ENCODE measurements at places on chromosomes 3 and 15. TPM values are rescaled to one million over a fixed set of nuclear protein-coding genes. Genes with fewer than 3 reads are reported as not detected.

DNA sequence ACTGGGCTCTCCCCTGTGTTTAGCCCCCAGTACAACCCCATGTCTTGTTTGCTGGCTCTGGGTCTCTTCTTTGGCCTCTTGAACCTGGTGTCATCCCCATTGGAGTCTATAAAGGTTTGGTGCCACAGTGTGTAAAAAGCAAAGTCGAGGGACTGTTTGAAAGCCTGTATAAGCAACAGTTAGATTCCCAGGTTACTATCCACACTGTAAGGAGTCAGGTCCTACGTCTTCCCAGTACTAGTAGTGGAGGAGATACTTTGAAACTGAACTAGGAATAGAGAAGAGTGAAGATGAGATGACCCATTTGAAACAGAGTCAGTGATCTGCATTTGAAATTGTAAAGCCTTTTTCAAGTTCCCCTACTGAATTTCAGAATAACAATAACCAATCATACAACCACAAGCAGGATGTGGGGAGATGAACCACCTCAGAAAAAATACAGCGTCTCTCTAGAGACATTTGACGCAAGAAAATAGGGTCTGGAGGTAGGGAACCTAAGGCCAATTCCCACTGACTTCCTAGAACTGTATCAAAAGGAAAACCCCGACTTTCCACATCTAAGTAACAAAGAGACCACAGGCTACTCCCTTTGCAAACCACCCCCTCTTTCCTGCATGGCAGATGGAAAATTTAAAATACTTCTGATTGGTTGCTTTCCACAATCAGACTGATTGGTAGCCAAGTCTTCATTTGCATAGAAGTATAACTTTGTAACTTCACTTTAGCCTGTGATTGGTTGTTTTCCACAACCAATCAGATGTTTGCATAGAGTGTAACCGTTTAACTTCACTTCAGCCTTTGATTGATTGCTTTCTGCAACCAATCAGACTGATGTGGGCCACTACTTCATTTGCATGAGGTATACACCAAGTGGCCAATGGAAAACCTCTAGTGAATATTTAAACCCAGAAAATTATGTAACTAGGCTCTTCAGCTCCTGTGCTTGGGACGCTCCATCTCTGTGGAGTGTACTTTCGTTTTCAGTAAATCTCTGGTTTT lies 49.9 kb upstream of the NEDD4 start:
- DNase-seq, result peak; percentile 46

DNA sequence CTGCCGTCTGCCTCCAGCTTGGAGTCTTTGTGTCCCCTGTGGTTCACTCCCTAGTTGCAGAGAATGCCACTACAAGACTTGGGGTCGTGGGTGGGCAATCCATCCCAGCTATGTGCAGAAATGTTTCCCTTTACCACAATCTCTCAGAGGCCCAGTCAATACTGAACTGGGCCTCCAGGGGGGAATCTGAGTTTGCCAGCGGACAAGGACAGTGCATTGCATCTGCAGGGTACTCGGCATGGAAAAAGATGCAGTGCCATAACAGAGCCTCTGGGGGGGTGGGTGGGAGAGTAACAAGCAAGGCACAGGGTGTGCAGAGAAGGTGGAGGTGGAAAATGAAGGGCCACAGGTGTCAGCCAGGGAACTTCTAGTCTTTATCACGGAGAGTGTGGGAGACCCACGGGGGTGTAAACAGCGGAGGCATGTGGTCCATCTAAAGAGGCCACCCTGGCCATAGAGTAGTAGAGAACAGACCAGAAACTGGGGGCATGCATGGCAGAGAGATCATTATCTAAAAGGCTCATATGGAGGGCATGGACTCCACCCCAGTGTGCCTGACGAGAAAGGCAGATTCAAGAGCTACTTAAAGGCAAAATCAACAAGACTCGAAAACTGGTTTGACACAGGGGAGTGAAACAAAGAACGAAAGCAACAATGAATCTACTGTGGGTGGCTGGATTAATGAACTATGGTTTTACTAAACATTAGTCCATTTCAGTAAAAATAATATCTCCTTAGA lies 182.4 kb downstream of the ANXA2 start:
- DNase-seq, result no peak

The IQCF5 gene
- total RNA-seq, result not detected

The CLDN18 gene
- total RNA-seq, result not detected

Measured in activated CD4-positive, alpha-beta memory T cell treated with anti-CD3 and anti-CD28 coated beads for 36 hours (primary cell).